Skin of body (tissue), 3 donors: ENCODE measurements at places on chromosomes 1 and 21.

- DNase-seq, result peak; percentile 91
Measured at GRCh38 chr1:43206600-43207228, 34.6 kb downstream of the CFAP57 start.

DNA sequence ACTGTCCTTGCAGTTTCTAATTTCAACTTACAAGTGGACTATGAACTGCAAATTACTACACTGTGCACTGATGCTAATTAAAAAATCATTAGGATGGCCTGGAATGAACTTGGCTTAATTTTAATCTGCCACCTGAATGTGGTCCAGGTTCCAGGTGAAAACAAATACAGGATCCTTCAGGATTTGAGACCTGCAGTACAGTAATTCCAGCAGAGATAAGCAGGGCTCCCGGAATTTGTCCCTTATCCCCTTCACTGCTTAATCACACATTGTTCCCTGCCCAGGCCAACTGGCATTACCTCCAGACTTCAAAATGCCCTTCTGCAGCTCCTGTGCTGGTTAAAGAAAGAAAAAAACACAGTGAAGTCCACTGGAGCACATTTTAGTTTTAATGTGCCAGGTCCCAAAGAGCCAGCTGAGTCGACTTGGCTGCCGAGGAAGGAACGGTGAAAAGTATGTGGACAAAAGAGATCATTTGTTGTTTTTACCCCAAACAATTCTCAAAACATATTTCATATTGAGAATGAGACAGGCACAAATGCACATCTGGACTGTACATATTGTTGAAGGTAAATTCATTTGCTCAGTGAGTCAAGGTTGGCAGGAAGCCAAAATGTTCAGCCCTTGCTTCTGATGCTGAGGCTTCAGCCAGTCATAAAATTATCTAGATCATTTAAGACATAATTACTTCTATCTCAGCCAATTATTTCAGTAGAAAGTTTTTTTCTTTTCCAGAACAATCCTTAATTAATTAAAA, 28.3 kb downstream of the DEGS1 start:
- peak; percentile 37 for DNase-seq

- peak; percentile 11 for DNase-seq
Measured at GRCh38 chr1:165454091-165454610, 9.2 kb upstream of the RXRG start.

- DNase-seq, result no peak
Measured at GRCh38 chr1:34653110-34653509, 101.7 kb upstream of the GJB5 start.

- no peak for DNase-seq
Measured at GRCh38 chr1:105636052-105636451, 1420.4 kb upstream of the PRMT6 start.
